ENCODE measurements at places on chromosomes 2 and 18.

- no peak for DNase-seq
Measured at GRCh38 chr2:3449936-3450335, 69.4 kb downstream of the ADI1 start.

GRCh38 chr18:22933966-22934423, 867 bp downstream of the RBBP8 start:
- no peak for DNase-seq

- no peak for DNase-seq
Measured at GRCh38 chr2:186590759-186591505, 1.1 kb downstream of the ITGAV start.

GRCh38 chr2:122239440-122239839, 484.0 kb downstream of the TSN start:
- DNase-seq = no peak

DNA sequence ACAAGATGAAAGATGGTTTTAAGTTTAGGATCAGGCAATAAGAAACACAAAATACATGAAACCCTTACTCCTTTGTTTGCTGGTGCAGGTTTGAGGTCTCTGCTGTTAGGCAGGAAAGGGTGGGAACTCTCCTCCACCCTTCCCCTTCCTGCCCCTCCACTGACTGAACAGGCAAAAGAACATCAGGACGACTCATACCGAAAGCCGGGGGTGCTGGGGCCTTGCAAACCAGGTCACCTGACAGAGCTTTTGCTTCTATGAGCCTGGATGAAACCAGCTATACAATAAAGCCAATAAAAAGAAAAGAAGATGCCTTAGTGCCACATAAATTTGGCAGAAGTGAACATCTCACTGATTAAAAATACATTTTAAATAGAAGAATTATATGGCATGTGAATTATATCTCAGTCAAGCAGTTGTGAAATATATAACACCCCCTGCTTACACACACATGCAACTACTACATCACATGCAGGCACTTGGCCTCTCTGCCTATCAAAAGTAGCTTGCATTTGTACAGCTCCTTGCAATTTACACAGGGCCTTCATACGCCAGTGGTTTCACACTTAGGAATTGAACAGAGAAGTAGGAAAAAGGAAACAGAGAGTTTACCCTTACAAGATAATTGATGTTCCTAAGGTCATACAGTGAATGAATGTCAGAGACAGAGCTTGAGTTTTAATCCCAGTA, 215.1 kb upstream of the TRIB2 start:
- DNase-seq = peak; percentile 62

- DNase-seq = no peak
Measured at GRCh38 chr2:168500516-168500915, 44.4 kb downstream of the CERS6 start.

- DNase-seq = no peak
Measured at GRCh38 chr2:168593713-168594112, 137.6 kb downstream of the CERS6 start.

DNA sequence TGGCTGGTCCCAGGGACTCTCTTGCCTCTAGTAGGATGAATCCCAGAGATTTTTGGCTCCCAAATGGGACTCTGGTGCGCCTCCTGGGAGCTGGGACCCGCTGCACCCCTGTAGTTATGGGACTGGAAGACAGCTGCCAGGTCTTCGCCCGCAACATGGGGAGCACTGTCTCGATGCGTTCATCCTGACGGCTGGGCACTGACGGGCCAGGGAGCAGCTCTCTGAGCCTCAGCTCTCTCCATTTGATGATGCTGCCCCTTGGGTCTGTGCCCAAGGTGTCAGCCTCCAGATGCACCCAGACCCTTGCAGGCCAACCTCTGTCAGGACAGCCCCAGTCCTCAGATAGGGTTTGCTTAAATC, 9.3 kb upstream of the ARMC9 start:
- DNase-seq = no peak

DNA sequence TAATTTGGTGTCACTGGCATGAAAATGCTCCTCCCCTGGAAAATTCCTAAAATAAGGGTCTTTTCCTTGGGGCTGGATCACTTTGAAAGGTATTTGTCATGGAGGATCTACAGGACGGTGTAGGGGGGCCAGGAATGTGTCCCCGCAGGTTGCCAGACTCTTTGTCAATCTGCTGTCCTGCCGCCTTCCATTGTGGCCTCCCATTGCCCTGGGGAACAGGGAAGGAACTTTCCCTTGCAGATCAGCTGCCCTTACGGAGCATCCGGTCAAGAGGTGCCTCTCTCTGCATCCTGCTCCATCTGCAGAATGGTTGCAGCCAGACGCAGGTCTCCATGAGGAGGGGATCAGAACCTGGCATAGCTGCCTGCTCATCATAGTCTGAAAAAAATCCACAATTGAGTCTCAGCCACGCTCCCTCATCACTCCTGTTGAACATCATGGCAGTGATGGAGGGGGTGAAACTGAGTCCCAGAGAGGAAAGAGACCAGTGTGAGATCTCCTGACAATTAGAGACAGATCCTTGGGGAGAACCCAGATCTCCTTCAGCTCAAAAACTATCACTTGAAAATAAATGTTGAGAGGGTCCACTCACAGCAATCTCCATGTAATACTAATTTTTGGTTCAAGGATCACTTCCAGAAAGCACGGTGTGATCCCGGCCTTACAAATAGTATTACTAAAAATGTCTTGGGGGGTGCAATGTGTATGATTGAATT, 244.8 kb downstream of the MYCN start:
- no peak for DNase-seq

DNA sequence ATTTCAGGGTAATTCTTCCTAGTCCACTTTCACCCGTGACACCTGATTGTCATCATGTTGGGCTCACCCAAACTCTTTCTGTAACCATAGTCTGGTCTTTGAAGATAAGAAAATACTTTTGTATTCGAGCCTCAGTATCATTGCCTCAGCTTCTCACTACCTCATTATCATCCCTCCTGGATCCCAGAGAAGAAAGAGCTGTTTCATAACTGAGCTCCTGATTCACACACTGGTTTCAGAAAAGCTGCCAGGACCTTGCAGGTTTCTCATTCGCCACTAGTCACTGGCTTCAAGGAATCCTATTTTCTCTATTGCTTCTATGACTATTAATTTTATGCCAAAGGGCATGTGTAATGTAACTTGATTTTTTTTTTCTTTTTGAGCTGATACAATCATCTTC, 2.9 kb upstream of the CRIM1 start:
- DNase-seq = no peak

- no peak for DNase-seq
Measured at GRCh38 chr2:215830304-215830703, 183.0 kb downstream of the MREG start.

GRCh38 chr2:145939949-145940348, 1420.0 kb upstream of the ZEB2 start:
- DNase-seq = no peak

DNA sequence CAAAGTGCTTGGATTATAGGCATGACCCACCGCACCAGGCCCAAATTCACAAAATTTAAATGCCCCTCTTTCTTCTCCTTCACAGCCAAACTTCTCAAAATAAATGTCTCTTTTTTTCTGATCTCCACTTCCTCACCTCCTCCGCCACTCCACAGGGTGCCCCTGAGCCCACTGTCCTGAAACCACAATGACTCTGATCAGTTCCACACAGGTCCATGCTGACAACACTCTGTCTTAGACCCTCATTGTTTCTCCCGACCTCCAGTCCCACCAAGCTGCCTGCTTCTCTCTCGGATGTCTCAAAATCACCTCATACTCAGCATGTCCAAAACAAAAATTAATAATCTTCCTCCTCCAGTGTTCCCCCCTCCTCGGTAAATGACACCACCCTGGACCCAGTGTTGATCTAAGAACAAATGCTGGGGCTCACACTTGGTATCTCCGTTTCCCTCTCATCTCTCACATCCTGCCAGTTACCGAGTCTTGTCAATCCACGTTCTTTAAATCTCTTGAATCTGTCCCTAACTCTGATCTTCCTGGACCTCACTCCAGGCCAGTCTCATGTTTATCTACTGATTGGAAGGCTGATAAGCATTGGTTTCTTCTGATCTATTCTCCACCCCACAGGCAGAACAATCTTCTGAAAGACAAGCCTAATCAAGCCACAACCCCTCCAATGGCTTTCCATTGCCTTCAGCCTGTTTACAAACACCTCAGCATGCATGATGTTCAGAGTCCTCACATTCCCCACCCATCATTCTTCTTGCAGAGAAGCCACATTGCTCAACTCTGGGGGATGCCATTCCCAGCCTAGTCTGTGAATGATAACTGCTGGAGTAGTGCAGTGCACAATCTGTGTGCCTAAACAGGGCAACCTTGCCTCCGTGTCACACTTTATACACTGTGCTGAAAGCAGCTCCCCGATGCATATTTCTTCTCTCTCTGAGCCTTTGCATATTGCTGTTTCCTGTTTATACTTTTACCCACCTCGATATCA, 12.4 kb upstream of the ANKRD44 start:
- no peak for DNase-seq

DNA sequence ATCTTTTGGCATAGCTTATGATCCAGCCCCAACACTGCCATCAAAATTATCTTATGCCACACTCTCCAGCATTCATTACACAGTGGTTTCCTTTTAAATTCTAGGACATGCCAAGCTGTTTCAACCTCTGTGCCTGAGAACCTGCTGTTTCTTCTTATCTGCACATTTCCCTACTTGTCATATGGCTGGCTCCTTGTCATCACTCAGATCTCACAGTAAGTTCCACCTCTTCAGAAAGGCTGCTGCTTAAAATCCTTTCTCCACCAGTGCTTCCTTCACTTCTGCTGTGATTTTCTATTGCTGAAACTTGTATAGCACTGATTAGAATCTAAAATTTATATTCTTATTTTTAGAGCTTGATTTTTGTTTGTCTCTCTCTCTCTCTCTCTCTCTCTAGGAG, 43.4 kb downstream of the MC4R start:
- no peak for DNase-seq

- no peak for DNase-seq
Measured at GRCh38 chr2:140164449-140164848, 1384.3 kb upstream of the NXPH2 start.

DNA sequence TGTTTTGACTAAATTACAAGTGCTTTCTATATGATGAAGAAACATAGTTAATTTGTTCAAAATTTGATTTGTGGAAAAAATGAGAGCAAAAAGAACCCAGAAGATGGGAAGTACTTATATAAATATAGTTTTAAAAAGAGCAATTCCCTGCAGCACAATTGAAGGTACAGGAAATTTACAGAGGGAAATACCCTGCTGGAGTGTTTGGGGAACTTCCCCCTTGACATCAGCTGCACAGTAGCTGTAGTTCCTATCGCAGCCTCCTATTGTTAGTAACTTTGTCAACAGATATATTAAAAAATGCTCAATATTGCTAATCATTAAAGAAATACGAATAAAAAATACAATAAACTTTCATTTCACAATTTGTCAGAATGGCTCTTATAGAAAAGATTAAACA, 1118.8 kb upstream of the ZEB2 start:
- DNase-seq = no peak

- no peak for DNase-seq
Measured at GRCh38 chr2:154589514-154589913, 109.0 kb upstream of the KCNJ3 start.

DNA sequence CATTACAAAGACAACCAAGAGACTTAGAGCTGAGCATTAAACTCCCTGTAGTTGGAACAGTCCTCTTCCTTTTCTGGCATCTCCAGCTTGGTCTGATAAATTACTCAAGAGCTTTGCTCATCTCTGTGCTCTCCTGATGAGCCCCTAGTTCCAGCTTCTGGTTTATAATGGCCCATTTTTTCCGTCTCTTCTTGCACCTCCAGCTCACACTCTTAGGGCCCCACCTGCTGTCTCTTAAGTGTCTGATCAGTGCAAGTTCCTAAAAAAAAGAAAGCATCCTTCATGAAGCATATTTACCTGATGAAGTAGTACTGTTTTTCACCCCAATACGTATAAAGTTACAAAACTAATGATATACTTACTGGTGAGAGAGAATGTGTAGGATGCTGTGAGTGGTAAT, 822.9 kb downstream of the RNF144A start:
- DNase-seq = no peak

GRCh38 chr2:165440367-165440766, 29.1 kb upstream of the CSRNP3 start:
- DNase-seq = no peak

DNA sequence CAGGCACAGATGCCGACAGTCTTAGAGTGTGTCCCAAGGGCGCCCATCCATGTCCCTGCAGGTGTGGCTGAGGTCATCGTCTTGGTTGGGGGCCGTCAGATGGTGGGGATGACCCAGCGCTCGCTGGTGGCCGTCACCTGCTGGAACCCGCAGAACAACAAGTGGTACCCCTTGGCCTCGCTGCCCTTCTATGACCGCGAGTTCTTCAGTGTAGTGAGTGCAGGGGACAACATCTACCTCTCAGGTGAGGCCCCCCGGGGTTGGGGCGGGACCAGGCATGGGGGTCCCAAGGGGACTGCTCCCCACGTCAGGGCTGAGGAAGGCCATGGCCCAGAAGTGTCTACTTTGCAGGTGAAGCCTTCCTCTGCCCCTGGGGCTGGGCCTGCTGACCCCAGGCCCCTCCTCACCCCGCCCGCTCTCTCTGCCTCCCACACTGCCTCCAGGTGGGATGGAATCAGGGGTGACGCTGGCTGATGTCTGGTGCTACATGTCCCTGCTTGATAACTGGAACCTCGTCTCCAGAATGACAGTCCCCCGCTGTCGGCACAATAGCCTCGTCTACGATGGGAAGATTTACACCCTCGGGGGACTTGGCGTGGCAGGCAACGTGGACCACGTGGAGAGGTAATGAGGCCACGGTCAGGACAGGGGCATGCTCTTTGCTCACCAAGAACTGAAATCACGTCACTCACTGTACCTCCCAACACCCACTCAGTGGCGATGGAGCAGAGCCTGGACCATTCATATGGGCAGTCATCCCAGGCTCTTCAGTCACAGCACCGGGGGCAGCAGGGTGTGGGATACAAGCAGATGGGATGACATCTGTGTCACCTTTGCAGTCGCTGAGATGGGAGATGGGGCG, 230.8 kb downstream of the ATAD2B start:
- no peak for DNase-seq

GRCh38 chr2:224086226-224086914, 47.3 kb upstream of the SERPINE2 start:
- no peak for DNase-seq

- no peak for DNase-seq
Measured at GRCh38 chr18:51559198-51559901, 361.9 kb upstream of the MEX3C start.

DNA sequence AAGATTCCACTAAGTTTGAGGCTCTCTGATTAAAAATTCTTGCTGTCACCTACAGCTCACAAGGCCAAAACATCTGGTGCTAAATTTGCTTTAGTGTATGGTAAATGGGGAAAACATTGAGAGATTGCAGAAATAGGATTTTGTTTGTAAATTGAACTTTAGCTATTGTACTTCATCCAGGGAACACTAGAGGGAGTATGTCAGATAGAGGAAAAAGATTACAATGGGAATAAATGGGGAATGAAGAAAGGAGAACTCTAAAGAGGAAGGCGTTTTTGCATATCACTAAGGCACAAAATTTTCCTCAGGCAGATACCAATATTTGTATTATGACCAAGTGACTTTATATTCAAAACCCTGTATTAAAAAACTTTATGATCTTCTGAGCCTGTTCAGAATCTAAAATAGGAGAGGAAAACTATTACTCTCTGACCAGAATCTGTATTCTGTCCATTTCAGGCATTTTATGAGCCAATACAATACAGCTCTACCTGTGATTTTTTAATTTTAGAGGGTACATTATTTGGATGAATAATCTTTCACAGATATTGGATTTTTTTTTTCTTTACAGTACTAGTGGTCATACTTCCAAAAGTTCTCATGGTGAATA, 52.3 kb upstream of the ITGB6 start:
- DNase-seq = no peak

GRCh38 chr2:71563872-71564271, 110.5 kb downstream of the DYSF start:
- no peak for DNase-seq

- DNase-seq = no peak
Measured at GRCh38 chr2:181605889-181606837, 50.7 kb downstream of the CERKL start.

Measured in stimulated activated CD8-positive, alpha-beta memory T cell treated with anti-CD3 and anti-CD28 coated beads, Interleukin-15, amount 100 ng/mL, for 48 hours (primary cell).